Activated effector memory CD4-positive, alpha-beta T cell treated with anti-CD3 and anti-CD28 coated beads, Interleukin-2, amount 50 U/mL, for 16 hours (primary cell): ENCODE measurements at places on chromosomes 7 and 10.

DNA sequence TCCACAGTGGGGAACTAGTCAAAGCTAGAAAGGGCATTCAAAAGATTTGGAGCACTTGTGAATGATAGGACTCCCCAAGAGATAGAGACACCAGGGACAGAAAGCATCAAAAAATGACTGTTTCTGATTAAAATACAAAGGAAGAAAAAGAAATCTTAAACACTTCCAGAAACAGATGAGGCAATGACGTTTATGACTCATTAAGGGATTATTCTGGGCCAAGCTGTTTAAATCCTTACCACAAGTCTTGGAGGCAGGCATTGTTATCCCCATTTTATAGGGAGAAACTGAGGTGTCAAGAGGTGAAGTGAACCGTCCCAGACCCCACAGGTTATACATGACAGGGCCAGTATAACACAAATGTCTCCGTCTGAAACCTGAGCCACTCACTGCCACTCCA, 68.3 kb upstream of the AMPH start:
- DNase-seq = no peak

DNA sequence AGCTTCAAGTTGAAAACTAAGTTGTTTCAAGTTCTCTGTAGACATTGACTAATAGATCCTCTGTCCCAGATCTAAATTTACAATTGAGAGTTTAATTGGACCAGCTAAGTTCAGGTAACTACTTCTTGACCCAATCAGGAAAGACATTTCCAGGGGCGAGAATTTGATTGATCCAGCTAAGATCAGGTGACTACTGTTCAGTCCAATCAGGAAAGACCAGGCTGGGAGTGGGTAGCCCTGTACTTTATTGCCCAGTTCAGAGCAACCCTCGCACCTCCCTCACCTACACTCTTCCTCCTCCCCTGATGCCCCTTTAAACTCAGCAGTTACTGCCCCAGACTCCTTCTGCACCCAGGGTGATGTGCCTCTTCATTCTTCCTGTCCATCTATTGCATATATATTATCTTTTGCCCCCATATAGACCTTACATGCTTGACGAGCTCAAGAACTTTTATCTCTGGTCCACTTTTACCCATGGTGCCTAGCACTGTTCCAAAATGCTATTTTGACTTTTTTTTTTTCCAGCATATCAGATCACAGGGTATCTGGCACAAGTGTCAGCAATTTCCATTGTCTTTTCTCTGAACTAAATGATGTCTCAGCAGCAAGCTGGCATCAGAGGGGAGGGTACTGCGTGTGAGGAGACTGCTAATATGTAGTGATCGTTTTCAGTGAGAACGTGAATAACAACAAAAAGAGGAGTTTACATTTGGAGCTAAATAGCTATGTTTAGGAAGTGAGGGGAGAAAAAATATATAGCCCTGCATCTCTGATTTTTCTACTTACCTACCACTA, 169.4 kb downstream of the KIAA1217 start:
- DNase-seq = no peak

DNA sequence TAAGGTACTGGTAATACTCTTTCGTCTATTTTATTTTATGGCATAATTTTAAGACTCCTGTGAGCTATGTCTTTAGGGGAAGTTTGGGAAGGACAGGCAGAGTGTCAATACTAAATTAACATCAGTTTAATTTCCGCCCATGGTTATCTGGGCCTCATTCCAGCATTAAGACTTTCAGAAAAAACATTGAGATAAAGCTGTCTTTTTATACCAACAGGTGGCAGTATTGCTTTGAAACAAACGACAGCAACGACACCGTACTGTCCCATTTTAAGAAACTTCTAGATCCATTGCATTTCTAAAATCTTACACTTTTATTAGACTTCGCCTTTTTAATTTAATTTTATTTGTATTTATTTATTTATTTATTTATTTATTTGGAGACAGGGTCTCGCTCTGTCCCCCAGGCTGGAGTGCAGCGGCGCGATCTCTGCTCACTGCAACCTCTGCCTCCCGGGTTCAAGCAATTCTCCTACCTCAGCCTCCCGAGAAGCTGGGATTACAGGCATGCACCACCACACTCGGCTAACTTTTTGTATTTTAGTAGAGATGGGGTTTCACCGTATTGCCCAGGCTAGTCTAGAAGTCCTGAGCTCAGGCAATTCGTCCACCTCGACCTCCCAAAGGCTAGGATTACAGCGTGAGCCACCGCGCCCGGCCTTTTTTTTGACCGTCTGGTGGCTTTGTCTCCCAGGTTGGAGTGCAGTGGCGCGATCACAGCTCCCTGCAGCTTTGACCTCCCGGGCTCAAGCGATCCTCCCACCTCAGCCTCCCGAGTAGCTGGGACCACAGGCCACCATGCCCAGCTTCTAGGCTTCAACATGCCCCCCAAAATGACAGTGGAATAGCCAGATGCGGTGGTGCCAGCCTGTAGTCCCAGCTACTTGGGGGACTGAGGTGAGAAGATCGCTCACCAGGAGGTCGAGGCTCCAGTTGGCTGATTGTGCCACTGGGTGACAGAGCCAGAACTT, 78.7 kb upstream of the C1GALT1 start:
- no peak for DNase-seq

GRCh38 chr7:100590077-100590737, 4.1 kb downstream of the FBXO24 start:
- no peak for DNase-seq
